ENCODE measurements at places on chromosomes 4 and X. TPM values are rescaled to one million over a fixed set of nuclear protein-coding genes. Genes with fewer than 3 reads are reported as not detected.

ANTXR2 gene
- 78.8 TPM for polyA plus RNA-seq

DNA sequence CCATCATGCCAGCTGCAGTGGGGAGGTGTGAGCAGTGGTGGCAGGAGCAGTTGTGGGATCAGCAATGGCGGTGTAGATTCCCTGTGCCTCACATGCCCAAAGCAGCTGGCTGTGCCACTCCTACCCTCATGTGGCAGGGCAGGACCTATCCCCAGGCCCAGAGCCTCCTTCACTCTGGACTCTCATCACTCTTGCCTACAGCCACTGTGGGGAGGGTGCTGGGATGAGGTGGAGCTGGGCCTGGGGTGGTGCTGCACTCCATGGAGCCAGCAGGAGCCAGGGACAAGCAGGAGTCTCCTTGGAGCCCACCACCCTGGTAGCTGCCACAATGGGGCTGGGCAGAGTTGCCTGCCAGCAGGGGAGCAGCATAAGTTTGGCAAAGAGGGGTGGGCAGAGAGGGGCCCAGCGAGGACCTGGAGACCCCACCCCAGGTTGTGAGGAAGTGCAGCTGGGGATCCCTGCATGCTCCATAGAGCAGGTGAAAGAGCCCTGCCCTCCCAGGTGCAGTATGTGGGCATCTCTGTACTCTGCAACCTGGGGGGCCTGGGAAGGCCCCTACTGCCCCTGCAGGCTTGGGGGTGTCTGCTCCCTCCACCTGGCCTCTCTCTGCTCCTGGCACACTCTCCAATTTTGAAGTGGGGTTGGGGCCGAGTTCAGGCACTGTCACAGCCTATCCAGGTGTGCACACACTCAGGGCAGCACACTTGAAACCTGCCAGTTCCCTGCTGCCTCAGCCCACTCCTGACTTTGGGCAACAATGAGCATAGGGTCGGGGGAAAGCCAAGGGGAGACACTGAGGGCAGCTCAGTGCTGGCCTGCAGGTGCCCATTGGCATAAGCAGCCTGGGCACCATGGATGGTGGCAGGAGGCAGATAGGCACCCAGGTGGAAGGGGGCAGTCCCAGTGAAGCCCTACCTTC, 74.0 kb upstream of the INTU start:
- DNase-seq, result no peak

COL4A5 gene
- polyA plus RNA-seq, result 153 TPM

- no peak for DNase-seq
These were observed 24.3 kb upstream of the MAOA start for GRCh38 chrX:43631841-43632240.
